ENCODE measurements at places on chromosomes 5 and 9. TPM values are rescaled to one million over a fixed set of nuclear protein-coding genes. Genes with fewer than 3 reads are reported as not detected.

PDE4D gene
- 28.2 TPM for total RNA-seq

SPATA31D1 gene
- total RNA-seq: not detected

CLIC3 gene
- 3.5 TPM for total RNA-seq

MPDZ gene
- 63.1 TPM for total RNA-seq

NUP155 gene
- total RNA-seq: 25.9 TPM

LHX2 gene
- not detected for total RNA-seq

BDP1 gene
- total RNA-seq: 41.6 TPM

TMEM174 gene
- not detected for total RNA-seq

GABRB2 gene
- total RNA-seq: 0.33 TPM

RGMB gene
- 22.1 TPM for total RNA-seq

IFNA2 gene
- total RNA-seq: not detected

PLAC8L1 gene
- total RNA-seq: not detected

PCDHA4 gene
- total RNA-seq: 2.6 TPM

HACD4 gene
- 5.1 TPM for total RNA-seq

LCN2 gene
- not detected for total RNA-seq

PPP1R26 gene
- total RNA-seq: 18.1 TPM

TAF11L10 gene
- total RNA-seq: not detected

Data from breast epithelium (tissue), 4 donors.